Gastrocnemius medialis (tissue), 4 donors: ENCODE measurements at places on chromosomes 16 and 17. TPM values are rescaled to one million over a fixed set of nuclear protein-coding genes. Genes with fewer than 3 reads are reported as not detected.

GRCh38 chr17:56130631-56131030, 22.6 kb upstream of the ANKFN1 start:
- no peak for DNase-seq

DNA sequence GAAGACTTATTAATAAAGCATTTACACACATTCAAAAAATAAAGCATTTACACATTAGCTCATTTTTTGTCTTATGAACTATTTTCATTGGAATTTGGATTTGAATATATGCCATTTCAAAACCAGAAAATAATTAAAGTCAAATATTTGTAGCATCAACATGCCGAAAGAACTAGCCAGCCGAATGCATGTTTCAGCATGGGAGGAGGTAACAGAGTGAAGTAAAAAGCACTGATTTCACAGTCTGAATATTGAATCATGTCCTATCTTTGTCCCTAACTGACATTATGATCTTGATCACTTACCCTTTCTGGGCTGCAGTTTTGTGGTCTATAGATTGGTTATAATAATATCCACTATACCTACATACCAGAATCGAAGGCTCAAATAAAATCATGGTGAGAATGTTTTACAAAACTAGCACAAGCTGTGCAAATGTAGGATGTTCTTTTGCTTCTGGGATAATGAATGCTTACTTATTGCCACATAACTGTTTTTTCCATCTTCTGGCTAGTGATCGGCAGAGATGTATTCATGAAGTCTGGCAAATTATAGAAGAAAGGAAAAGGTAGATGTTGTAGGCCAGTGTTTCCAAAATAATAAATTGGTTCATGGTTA, 84.7 kb downstream of the TUBD1 start:
- DNase-seq, result no peak

DNA sequence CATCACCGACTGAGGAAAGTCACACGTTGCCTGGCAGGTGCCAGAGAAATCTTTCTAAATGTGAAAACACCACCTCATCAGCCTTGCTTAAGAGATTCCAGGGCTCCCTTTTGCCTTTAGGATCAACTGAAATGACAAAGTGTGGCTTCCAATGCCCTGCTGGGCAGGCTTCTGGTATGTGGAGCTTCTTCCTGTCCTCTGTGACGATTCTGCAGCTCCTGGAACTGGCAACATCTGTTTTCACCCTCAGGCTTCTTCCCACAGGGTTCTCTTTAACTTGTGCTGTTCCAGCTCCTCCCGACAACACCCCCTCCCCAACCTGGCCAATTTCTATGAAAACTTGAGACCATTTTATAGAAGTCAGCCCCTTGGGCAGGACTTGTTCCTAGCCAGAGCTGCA, 4.8 kb upstream of the ZDHHC1 start:
- no peak for DNase-seq

GRIN2C gene
- 1.2 TPM for total RNA-seq

- DNase-seq, result no peak
Observed at GRCh38 chr17:67549820-67550219, 167.9 kb upstream of the NOL11 start.

CD300LF gene
- not detected for total RNA-seq

GRCh38 chr16:68823401-68824135, 19.8 kb upstream of the TANGO6 start:
- DNase-seq, result no peak

DNA sequence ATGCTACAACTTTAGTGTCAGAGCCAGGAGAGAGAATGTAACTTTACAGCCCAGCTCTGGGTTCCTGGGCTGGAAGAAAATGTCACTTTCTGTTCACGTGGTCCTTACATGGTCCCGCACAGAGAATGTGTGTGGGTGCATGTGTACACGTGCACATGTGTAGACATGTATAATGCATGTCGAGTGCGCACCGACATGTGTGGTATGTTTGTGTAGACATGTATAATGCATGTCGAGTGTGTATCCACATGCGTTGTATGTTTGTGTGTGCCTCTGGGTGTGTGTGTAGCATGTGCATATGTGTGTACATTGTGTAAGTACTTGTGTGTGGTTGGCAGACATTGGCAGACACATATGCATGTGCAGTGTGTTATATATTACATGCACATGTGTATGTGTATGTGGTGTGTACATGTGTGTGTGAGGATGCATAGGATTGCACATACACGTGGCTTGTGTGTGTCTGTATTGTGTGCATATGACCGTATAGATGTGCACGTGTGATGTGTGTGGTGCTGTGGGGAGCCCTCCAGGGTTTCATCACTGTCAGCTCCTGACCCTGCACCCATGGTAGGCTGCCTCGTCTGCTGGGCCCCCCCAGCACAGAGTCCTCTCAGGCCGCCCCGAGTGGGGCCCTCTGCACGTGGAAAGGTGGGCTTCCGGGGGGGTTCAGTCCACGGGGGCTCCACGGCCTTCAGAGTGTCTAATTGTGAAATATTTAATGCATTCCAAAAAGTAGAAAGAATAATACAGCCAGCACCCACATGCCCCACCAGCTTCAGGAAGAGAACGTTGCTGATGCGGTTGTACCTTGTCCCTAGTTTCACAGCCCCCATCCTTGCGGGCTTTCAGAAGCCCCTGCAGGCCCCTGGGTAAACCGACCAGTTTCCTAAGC, 214.2 kb upstream of the GSE1 start:
- DNase-seq, result no peak

DNA sequence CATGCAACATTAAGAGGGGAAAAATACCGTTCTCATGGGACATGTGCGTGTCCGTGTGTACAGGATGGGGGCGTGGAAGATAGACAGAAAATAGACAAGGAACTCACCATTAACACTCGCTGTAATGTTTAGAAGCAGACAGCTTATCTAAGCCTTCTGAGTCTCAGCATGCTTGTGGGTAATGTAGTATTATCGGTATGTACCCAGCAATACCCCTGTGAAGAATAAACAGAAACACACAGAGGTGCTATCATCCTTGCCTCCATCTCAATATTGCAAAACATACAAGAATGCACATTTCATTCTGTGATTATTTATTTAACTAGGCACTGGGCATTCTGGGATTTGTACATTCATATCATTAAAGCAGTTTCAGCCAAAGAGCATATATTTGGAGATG, 42.0 kb upstream of the RBFOX1 start:
- no peak for DNase-seq

GRCh38 chr16:16052916-16053315, 103.5 kb downstream of the ABCC1 start:
- no peak for DNase-seq

- peak; percentile 93 for DNase-seq
Observed at GRCh38 chr17:48908047-48908843, at the start of gene UBE2Z. TSS of gene UBE2Z (plus strand) at chr17:48908407. CDS start at chr17:48908504, 97 bp downstream.

- DNase-seq, result no peak
Observed at GRCh38 chr17:13484020-13484419, 117.7 kb downstream of the HS3ST3A1 start.

CTRB1 gene
- total RNA-seq, result not detected

TRIM25 gene
- 13.9 TPM for total RNA-seq

CCT6B gene
- total RNA-seq, result 5.4 TPM

GRCh38 chr16:67531247-67531646, 2.6 kb downstream of the RIPOR1 start:
- DNase-seq, result no peak

ANKRD13B gene
- total RNA-seq, result 8.9 TPM

GRCh38 chr16:89557690-89558490, 2.6 kb upstream of the RPL13 start:
- no peak for DNase-seq

DNA sequence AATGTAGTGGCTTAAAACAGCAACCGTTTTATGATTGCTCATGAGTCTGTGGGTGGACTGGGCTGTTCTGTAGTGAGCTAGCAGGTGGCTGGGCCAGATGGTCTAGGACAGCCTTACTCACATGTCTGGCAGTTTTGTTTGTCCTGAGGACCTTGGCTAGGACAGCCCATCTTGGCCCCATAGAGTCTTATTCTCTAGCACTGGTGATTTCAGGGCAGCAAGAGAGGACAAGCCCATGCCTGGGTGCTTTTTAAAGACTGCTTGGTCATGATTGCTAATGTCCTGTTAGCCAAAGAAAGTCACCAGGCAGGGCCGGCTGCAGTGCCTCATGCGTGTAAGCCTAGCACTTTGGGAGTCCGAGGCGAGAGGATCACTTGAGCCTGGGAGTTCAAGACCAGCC, 139.8 kb downstream of the KATNIP start:
- DNase-seq, result no peak
